ENCODE measurements at places on chromosomes 2 and 18.

DNA sequence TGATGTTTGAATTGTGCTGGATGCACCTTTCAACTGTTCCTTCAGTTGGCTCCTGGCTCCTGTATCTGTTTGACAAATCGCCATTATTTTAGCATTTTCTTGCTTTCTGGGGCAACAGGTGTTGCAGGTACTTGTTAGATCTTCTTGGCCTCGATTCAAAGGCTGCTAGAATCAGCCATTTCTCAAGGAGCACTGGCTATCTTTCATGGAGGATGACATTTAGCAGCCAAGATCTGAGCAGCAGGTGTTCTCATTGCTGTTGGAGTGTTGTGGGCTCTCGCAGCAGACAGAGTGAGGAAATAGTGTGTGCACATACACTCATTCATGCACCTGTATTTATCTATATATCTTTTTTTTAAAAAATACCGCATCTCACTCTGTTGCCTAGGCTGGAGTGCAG lies 52.2 kb downstream of the INPP5D start:
- no peaks in the 10 kb centered on the region for H3K27me3 ChIP-seq
- H3K27ac ChIP-seq, result no peak overlapping the region
- H3K36me3 ChIP-seq, result peaks cover under 1% of the 10 kb centered on the region
- no peak overlapping the region for H3K4me3 ChIP-seq
- DNase-seq, result no peak

DNA sequence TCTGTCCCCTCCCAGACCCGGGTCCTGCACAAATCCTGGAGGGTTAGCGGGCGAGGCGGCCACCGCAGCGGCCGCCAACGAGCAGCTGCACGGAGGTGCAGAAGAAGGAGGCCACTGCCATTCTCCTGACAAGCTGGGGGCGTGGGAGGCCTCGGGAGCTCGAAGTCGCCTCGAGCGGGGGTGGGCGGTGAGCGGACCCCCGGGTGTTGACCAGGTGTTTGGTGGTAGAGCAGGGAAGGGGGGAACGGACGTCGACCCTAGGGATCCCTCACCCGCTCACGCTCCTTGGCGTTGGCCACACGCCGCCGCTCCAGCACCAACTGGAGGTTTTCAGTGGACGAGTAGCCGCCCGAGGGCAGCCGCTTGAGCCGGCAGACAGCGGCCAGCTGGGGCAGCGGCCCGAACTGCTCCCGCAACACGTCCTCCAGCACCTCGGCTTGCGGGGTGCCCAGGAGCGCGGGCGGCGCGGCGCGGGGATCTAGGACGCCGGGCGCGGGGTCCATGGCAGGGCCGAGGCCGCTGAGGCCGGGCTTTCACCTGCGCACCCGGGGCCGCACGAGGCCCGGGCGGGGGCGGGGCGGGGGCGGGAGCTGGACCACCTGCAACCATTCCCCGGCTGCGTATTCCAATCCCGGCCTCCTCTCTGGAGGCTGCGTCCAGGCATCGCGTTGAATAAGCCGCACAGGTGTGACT lies at the start of gene FIGLA:
TSS of gene FIGLA (minus strand) at position 508 of the 693 bp plus-strand sequence. CDS start at position 503, 5 bp downstream.
- peak within 1 kb of the TSS; percentile 68 for H3K4me3 ChIP-seq
- H3K36me3 ChIP-seq, result no peaks in the 10 kb centered on the region
- H3K27ac ChIP-seq, result no peak within 1 kb of the TSS

GRCh38 chr2:29073933-29074332 lies 390 bp downstream of the PCARE start:
- no peaks in the 10 kb centered on the region for H3K27me3 ChIP-seq
- DNase-seq, result no peak
- no peak overlapping the region for H3K4me3 ChIP-seq
- no peak overlapping the region for H3K27ac ChIP-seq
- H3K36me3 ChIP-seq, result no peaks in the 10 kb centered on the region

DNA sequence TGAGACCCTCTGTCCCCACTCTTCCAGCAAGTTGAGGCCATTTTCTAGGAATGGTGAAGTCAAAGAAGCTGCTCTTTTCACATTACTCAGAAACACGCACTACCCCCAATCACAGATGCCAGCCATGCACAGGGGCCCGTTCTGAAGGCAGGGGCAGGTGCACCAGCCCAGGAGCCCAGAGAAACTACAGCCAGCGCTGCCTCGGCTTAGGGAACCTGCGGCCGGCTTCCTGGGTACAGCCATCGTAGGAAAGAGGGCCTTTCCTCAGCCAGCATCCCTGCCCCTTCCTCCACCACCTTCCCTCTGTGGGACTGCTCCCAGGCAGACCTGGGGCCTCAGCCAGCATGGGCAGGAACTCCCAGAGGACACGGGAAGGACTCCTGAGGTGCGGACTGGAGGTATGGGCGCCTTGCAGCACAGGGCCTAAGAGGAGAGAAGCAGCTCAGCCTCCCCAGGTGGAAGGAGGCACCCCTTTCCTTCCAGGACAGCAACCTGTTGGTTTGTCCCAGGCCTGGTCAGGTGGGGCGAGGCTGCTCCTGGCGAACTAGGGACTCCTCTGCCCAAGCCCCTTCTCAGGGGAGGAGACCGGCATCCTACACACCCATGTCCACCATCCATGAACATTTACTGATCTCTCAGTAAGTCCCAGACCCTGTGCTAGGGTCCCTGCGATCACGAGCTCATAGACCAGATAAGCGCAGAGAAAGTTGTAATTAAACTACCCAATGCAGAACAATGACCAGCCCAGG lies 99.0 kb upstream of the ID2 start:
- H3K27ac ChIP-seq, result peak overlapping the region; percentile 35
- DNase-seq, result no peak
- H3K27me3 ChIP-seq, result peaks cover 5% of the 10 kb centered on the region
- H3K36me3 ChIP-seq, result no peaks in the 10 kb centered on the region
- H3K4me1 ChIP-seq, result peaks cover 88% of the 10 kb centered on the region

DNA sequence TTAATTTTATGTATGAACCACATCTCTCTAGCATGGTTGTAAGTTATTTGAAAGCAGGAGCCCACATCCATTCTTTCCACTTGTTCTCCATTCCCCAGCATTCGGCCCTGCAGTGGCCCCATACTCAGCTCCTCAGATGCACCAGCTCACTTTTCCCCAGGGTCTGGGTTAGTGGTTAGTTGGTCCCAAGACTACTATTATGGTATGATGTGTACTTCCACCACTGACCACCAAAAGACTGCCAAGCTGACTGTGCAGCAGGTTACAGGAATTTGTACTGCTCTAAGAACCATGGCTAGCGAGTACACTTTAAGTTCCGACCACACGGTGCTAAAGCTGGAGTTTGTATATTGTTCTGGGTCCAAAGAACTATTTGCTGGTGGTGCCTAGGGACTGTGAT lies 413.6 kb upstream of the TCF4 start:
- H3K27me3 ChIP-seq, result no peaks in the 10 kb centered on the region
- no peak overlapping the region for H3K27ac ChIP-seq
- H3K36me3 ChIP-seq, result no peaks in the 10 kb centered on the region
- no peak for DNase-seq

- no peak overlapping the region for H3K4me3 ChIP-seq
- no peaks in the 10 kb centered on the region for H3K36me3 ChIP-seq
- no peaks in the 10 kb centered on the region for H3K27me3 ChIP-seq
- no peaks in the 10 kb centered on the region for H3K4me1 ChIP-seq
- H3K27ac ChIP-seq, result no peak overlapping the region
Measured at GRCh38 chr2:35803126-35803525, 552.5 kb upstream of the CRIM1 start.

GRCh38 chr2:160431441-160431840 lies 62.2 kb downstream of the RBMS1 start:
- peaks cover 61% of the 10 kb centered on the region for H3K4me1 ChIP-seq
- no peak for DNase-seq
- H3K36me3 ChIP-seq, result peaks cover 22% of the 10 kb centered on the region
- H3K27ac ChIP-seq, result no peak overlapping the region

DNA sequence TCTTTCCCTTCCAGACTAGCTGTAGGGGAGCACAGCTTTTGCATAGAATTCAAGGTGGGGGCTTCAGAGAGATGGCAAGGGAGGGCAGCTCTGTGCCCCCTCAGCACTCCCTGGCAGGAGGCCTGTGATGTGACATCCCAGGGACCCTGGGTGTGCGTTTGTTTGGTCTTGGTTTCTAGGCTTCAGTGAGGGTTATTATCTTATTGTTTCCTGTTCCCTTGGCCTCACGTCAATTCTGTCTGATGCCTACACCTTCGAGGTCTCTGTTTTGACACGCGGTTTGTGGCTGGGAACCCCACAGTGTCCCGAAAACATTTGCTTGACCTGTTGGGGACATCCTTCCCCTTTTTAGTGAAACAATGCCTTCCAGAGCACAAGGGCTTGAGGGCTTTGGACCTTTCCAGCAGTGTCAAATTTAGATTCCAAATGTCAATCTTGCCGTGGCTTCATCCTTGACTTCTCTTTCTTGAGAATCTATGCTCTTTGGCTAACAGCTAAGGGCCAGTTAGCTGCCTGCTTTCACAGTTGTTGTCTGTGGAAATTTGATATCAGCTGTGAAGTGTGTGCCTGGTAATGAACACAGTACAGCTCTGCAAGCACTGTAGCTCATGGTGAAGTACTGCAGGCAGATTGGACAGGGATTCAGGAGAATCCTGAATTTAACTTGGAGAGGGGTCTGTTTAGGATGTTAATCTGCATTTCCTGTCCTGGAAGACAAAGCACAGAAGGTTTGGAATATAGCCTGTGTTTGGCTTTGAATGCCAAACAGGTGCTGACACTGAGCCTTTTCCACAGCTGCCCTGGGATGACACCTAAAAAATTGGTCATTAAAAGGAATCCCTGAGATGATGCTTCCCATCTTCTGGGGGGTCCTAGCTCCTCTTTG lies 108.2 kb upstream of the CXCR4 start:
- H3K27me3 ChIP-seq, result no peaks in the 10 kb centered on the region
- peaks cover 25% of the 10 kb centered on the region for H3K4me1 ChIP-seq
- H3K36me3 ChIP-seq, result no peaks in the 10 kb centered on the region
- DNase-seq, result no peak
- no peak overlapping the region for H3K4me3 ChIP-seq

GRCh38 chr2:235612181-235612950 lies 118.5 kb downstream of the AGAP1 start:
- peaks cover 2% of the 10 kb centered on the region for H3K27me3 ChIP-seq
- H3K36me3 ChIP-seq, result no peaks in the 10 kb centered on the region
- peaks cover 3% of the 10 kb centered on the region for H3K4me1 ChIP-seq
- DNase-seq, result no peak

- H3K4me3 ChIP-seq, result no peak overlapping the region
- H3K4me1 ChIP-seq, result no peaks in the 10 kb centered on the region
- peaks cover 4% of the 10 kb centered on the region for H3K36me3 ChIP-seq
- no peaks in the 10 kb centered on the region for H3K27me3 ChIP-seq
- no peak overlapping the region for H3K27ac ChIP-seq
Measured at GRCh38 chr2:72386288-72386687, 238.6 kb upstream of the CYP26B1 start.

GRCh38 chr2:144239306-144239705 lies 280.6 kb downstream of the ZEB2 start:
- peaks cover 79% of the 10 kb centered on the region for H3K4me1 ChIP-seq
- DNase-seq, result no peak
- no peak overlapping the region for H3K4me3 ChIP-seq
- no peak overlapping the region for H3K27ac ChIP-seq
- H3K27me3 ChIP-seq, result no peaks in the 10 kb centered on the region
- H3K36me3 ChIP-seq, result peaks cover 7% of the 10 kb centered on the region

DNA sequence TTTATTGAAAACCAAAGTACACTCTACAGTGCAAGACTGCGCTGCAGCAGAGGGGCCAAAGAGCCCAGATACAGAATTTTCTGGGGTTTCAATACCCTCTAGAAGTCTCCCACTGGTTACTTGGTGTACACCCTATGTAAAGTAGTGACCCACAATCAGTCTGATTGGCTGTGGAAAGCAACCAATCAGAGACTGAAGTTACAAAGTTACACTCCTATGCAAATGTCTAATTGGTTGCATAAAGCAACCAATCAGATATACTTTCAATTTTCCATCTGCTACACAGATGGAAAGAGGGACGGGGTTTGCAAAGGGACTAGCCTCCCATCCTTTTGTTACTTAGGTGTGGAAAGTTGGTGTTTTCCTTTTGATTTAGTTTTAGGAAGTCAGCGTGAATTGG lies 198.9 kb upstream of the SH3BP4 start:
- H3K4me1 ChIP-seq, result no peaks in the 10 kb centered on the region
- H3K4me3 ChIP-seq, result no peak overlapping the region
- H3K27me3 ChIP-seq, result peaks cover 2% of the 10 kb centered on the region
- H3K36me3 ChIP-seq, result no peaks in the 10 kb centered on the region
- no peak for DNase-seq

DNA sequence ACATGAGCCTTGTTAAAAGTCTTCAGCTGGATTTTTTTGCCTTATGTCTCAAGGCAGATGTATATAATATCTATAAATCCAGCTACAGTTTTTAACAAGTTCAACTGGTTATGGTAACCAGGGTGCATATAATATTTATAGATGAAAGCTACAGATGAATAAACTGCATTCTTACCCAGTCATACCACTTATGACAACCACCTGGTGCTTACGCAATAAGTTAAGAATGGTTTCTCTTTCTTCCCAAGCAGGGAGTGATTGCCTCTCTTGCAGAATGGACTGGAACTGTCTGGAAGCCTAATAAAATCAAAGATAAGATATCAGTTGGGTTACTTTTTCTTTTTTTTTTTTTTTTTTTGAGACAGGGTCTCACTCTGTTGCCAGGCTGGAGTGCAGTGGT lies 19.6 kb downstream of the DHX57 start:
- H3K27ac ChIP-seq, result no peak overlapping the region
- H3K36me3 ChIP-seq, result peaks cover 45% of the 10 kb centered on the region
- H3K4me3 ChIP-seq, result no peak overlapping the region

DNA sequence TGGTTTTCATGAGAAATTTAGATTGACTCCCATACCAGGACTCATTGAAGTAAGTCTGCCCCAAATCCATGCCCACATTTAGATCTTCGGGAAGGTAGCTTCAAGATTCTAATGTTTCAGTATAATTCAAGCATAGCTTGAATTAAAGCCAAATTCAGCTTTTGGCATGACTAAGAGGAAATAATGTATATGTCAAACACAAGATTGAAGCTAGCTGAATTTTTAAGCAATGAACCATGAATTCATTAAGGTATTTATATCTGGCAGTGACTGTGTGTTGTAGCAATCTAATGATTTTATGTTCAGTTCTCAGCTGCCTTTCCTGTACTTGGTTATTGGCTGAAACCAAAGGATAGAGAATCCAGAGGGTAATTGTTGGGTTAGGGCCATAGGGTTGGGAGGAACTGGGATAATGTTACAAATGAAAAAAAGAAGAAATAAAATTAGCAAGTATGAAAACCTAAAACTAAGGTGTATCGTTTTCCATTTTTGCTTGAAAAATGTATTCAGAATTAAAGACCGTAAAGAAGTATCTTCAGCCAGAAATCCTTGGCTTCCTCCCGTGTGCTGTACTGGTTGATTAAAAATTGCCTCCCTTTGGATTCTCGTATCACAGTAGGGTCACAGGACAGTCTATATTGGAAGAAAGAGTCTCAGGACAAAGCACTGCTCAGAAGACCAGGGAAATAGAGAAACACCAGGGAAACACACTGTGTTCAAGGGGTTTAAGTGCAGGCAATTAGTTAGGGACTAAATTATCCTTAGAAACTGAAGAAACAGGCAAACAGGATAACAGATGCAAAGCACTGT lies 119.0 kb upstream of the FN1 start:
- no peaks in the 10 kb centered on the region for H3K4me1 ChIP-seq
- H3K4me3 ChIP-seq, result no peak overlapping the region
- H3K27ac ChIP-seq, result no peak overlapping the region
- no peaks in the 10 kb centered on the region for H3K27me3 ChIP-seq
- H3K36me3 ChIP-seq, result no peaks in the 10 kb centered on the region
